ENCODE measurements at places on chromosomes 2 and 18.

- DNase-seq: no peak
These were observed 511.6 kb downstream of the PLCL1 start for GRCh38 chr2:198315791-198316630.

GRCh38 chr18:24989760-24990593, 362.0 kb downstream of the ZNF521 start:
- no peak for DNase-seq

DNA sequence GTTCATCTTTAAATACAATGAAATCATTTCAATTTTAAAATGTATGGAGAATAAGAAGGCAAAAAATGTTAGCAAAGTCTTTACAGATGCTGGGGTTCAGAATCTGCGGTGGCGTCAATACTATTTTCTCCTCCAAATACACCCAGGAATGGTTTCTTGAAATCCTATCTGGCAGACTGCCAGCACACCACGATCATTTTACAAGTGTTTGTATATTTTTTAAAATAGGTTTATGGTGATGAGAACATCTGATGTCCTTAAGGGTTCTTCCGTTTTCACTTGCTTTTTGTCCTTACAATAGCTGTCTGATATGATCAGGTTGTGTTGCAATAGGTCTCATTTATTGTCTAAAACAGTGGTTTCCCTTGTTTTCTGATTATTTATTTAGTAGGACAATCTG, 89.6 kb downstream of the CMPK2 start:
- no peak for DNase-seq

DNA sequence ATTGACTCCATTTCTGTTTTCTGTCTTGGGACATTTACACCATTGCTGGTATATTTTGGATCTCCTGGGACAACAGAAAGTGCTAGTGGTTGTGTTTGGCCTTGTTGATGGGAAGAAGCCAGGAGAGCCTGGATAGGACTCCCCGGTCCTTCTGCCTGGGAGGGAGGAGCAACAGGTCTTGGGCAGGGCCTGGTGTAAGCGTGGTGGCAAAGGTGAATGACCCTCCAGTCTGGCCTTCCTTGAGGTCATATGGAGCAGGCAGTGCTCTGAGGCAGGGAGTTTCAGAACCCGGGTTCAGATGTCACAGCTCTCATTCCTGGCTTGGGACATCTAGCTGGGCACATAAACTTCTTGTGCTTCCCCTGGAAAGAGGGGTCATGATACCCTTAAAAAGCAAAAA, 56.0 kb upstream of the RBM44 start:
- no peak for DNase-seq

- DNase-seq: no peak
These were observed 55.0 kb downstream of the GORASP2 start for GRCh38 chr2:170984079-170984478.

DNA sequence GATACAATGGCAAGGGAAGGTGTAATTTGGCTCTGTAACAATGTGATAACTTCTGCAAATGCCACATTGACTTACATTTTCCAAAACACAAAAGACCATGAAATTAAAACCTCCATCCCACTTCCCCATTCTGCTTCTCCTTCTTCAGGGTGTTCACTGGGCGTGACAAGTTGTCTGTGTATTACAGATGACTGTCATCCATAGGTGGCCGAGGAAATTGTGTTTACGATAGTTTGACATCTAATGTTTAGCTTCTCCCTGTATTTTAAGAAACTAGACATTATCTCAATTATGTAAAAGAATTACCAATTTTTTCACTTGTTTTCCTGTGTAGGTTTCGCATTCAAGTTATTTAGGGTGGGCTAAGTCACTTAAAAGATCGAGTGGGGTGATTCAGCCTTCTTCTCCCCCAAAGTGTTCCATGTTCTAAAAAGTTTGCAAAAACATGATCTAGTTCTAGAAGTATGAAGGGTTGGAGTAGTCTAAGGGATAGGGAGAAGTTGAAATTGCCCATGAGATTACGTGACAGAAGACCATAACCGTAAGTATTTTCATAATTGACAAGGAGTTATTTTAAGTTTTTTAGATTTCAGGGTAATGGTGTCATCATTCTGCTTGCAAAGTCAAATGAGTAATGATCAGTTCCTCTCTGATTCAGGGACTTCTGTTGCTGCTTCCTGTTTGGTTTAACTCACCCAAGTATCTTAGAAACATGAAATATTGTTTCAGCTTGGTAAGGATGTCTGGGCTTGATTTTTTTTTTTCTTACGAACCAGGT, 25.2 kb upstream of the CYTIP start:
- no peak for DNase-seq

- DNase-seq: no peak
These were observed 77.3 kb downstream of the TTC21B start for GRCh38 chr2:165876269-165876668.

All from T-helper 17 cell (primary cell).